ENCODE measurements at places on chromosomes 16 and 17. TPM values are rescaled to one million over a fixed set of nuclear protein-coding genes. Genes with fewer than 3 reads are reported as not detected.

LPO gene
- total RNA-seq, result not detected

TEKT1 gene
- not detected for total RNA-seq

ADGRG1 gene
- total RNA-seq, result 11.9 TPM

APOH gene
- 1.3 TPM for total RNA-seq

DDX19B gene
- total RNA-seq, result 21.8 TPM

GLG1 gene
- 52.4 TPM for total RNA-seq

ABCA9 gene
- not detected for total RNA-seq

ELMO3 gene
- total RNA-seq, result 5.9 TPM

PCYT2 gene
- 25.8 TPM for total RNA-seq

- no peak for DNase-seq
These were observed 879.7 kb upstream of the EEF2KMT start for GRCh38 chr16:5977329-5977728.

DNA sequence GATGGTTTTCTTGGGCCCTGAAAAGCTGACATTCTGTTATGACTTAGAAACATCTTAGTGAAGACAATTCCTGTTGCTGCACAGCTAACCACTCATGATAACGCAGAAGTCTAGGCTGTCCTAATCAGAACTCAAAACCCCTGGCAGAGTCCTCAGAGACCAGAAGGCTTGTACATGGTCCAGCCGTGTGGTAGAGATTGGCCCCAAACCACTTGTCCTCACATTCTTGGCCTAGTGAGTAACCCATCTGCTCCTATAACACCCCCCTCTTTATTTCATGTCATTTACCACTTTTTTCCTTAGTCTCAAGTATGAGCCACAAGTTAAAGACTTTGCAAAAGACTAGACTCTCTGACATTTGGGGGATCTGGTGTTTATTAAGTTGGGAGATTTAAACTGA is 116.5 kb upstream of the ADAMTS18 start:
- no peak for DNase-seq

- no peak for DNase-seq
These were observed 13.2 kb upstream of the PDXDC1 start for GRCh38 chr16:14961405-14962186.

DNA sequence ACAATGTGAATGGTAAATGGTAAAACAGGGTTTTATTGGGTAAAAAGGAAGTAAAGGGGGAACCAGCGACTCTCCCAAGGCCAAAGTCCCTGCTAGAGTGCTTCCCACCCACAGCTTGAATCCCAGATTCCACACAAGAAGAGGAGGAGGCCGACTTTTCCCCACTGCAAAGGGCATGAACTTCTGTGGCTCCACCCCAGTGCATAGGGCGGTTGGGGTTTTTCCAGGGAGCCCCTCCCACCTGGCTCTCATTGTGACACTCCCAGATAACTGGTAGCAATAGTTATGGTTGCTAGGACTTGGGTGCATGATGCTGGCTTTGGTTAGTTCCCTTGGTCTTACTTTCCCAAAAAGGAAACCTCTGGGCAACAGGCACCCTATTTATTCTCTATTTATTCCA is 666.0 kb upstream of the CA10 start:
- no peak for DNase-seq

- no peak for DNase-seq
These were observed 41.7 kb downstream of the SMPD3 start for GRCh38 chr16:68406458-68407152.

DNA sequence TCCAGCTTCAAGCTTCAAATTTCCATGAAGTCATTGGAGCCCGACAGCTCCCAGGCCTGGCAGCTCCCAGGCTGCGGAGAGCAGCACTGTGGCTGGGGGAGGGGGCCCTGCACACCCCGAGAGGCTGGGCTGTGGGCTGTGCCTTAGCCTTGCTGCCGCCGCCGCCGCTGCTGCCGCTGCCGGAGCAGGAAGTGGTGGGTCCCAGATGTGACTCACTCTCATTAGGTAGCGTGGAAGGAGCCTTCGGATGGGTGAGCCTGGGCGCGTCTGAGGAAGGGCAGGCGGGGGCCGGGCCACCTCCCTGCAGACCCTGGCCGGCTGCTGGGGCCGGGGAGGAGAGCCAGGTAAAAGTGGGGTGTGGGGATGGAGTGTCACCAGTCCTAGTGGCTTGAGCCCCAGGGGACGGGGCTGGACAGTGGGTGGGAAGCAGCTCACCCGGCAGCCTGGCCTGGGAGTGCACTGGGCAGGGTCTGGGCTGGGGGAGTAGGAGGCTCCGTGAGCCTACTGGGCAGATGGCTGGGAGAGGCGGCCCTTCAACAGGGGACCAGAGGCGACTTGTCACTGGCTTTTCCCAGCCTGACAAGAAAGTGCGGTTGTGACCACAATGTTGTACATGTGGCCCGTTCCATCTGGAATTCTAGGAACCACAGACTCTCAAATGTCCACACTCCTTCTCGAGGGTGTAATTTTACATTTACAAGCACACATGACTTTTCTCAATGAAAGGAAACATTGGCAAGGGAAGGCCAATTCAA is at the start of gene ADCY7:
Gene ADCY7 (plus strand): TSS at position 215 of the 755 bp plus-strand sequence. CDS start 21,629 bp downstream, outside the sequence.
- DNase-seq, result peak; percentile 82

GRCh38 chr16:89815639-89816348 is 653 bp downstream of the FANCA start:
- DNase-seq, result no peak

DNA sequence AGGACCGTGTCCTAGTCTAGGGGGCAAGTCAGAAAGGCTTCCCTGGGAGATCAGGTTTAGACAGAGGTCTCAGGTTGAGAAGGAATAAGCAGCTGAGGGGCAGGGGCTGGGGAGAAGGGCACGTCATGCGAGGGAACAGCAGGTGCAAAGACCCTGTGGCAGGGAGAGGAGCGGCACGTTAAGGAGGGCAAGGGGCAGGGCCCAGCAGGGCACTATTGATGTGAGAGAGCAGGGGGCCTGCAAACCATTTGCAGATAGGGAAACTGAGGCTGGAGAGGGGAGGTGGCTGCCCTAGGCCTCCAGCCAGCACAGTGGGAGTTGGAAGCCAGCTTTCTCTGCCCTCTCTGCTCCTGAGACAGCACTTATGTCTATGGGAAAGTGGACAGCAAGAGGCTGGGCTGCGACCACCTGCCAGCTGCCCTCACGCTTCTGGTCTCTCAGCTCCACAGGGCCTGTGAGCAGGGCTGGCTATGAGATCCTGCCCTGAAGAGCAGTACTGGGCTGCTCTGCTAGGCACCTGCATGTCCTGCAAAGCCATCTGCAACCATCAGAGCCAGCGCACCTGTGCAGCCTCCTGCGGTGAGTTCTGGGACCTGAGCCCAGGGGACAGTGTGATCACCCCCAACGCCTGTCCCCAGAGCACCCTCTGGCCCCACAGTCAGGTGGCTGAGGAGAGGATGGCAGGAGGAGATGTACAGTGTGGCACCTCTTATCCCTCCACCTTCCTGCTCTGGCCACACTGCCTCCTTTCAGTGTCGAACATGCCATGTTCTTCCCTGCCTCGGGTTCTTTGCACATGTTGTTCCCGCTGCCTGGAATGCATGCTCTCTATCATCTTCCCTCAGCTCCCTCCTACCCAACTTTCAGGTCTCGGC is 61.5 kb downstream of the USP22 start:
- DNase-seq, result no peak

DNA sequence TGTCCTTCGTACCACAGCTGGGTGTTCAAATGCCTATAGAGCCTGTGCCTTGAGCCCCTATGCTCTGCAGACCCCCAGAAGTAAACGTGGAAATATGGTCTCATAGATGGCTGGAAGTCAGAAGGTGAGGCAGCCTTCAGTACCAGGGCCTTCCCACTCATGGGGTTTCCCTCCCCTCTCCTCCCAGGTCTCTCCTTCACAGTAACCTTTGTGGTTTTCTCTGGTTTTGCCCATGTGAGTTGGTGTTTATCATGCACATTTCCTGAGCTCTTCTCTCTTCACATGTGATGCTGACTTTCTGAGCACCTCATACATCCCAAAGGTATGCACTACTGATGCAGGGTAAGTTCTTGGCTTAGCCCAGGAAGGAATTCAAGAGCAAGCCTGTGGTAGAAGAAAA is 35.4 kb downstream of the TMEM114 start:
- no peak for DNase-seq

GRCh38 chr16:81469183-81469677 is 24.6 kb downstream of the CMIP start:
- DNase-seq, result no peak

- DNase-seq, result no peak
These were observed 115.9 kb downstream of the LITAF start for GRCh38 chr16:11470676-11471415.

DNA sequence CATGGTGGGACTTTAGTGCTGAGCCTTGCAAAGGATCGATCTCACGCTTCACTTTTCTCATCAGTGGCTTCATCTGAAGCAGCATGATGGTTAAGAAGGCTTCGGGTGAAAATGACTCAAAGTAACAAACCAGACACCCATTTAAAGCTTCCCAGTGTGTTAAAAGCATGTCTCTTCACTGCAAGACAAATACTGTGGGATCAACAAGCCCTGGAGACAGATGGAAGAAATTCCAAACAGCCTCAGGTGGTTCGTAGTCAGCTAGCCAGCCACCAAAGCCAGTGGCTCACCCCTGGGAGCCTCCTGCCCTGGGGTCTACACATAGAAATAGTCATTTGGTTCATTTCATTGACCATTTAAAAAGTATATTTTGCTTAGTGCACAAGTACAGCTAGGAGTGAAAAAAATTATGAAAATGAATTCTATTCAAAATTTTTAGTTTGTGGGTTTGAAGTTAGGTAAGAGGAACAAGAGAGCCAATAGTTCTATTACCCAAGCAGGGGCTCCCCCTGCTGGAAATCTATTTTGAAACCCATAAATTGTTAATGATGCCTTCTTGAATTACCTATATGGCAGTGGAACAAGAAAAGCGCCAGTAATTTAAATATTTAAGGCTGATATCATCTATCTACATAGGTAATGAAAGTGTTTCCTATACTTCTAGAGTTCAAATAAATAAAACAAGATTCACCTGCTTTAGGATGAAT is 51.6 kb downstream of the PMP22 start:
- no peak for DNase-seq

DNA sequence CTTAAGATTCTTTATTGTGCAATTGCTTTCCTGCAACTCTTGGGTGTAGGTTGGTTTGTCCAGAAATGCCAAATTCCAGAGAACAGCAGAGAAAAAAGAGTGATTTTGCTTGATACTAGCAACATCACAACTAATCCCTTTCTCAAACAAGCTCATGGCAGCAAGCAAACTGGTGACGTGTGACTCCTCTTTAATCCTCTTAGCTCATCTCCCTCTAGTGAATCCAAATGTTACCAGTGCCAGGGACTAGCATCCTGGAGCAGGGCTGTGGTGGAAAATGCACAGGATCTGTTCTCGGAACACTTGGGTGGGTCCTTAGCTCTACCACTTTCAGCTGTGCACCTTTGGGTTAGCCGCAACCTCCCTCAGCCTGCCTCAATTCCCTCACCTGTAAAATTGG is 204.0 kb upstream of the CCL2 start:
- DNase-seq, result no peak

DNA sequence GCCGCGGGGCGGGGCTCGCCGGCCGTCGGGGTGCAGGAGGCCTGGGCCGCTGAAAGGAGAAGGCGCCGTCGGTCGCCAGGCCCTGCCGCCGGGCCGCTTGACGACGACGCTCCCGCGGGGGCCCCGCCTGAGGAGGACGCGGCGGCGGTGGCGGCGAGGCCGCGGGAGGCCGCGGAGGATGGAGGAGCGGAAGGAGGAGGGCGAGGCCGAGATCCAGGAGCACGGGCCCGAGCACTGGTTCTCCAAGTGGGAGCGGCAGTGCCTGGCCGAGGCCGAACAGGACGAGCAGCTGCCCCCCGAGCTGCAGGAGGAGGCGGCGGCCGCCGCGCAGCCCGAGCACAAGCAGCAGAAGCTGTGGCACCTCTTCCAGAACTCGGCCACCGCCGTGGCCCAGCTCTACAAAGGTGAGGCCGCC is 430 bp downstream of the HAPSTR1 start:
- DNase-seq, result peak; percentile 16

- DNase-seq, result no peak
These were observed 207.0 kb upstream of the IRX3 start for GRCh38 chr16:54493594-54493993.

DNA sequence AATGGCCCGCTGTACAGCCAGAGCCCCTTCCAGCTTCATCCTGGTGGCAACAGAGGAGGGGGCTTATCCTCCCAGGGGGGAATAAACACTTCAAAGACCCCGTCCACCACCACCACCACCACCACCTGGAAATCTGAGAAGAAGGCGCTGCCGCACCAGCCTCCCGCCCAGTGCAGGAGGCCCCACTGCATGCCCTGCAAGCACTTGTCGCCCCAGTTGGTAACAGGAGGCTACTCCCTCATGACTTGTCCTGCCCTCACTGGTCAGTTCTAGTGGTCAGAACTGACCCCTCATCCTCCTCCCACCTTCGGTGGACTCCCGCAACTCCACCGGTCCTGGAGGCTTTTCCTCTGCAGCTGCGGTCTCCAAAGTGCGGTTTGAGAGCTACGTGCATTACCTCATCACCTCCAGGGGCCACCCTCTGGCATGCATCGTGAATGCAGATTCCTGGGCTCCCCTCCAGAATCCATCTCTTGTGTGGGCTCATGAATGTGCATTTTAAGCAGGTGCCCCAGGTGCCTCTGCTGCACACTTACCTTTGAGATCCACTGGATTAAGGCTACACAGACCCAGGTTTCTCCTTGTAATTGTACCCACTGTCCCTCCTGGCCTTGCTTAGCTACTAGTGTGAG is 71.8 kb downstream of the SRCIN1 start:
- no peak for DNase-seq

DNA sequence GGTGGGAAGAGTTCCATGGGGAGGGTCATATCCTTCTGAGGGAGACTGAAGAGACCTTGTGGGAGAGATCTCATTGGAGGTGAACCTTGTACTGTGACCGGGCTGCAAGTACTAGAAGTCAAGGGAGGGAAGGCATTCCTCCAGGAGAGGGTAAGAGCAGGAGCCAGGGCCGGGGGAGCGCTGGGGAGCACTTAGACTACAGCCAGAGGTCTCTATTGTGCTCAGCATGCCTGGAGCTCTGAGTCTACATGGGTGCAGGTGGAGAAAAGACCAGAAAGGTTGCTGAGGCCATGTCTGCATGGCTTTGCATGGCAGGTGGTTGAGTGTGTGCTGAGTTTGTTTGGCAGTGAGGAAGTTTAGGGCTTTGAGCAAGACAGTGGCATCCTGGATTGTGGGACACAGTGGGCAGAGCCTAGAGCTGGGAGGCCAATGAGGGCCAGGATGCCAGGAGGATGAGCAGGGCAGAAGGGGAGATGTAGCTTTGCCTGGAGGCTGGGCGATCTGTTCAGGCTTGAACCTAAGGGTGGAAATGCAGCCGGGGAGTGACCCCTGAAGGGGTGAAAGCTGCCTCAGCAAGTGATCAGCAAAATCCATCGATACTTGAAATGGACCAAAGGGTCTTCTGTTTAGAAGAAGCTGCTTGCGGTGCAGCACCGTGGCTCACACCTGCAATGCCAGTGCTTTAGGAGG is 317.4 kb upstream of the TNRC6C start:
- no peak for DNase-seq

GRCh38 chr17:29885031-29885640 is 44.9 kb downstream of the SSH2 start:
- DNase-seq, result no peak

DNA sequence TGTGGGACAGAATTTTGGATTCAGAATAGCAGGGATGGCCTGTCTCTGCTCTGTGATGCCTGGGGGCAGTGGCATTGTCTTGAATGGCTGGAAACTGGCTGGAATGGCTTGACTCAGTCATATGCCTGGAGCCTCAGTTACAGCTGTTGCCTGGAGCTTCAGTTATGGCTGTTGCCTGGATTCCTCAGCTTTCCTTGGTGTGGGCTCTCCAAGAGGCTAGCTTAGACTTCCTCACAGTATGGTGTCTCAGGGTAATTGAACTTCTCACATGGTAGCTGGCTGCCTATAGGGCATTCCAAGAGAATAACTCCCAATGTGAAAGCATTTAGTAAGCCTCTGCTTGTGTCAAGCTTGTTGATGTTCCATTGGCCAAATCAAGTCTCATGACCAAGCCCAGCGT is 21.1 kb downstream of the KRT23 start:
- no peak for DNase-seq

Data from activated T-cell treated with anti-CD3 and anti-CD28 coated beads, Interleukin-2, amount 50 U/mL, for 4 hours (primary cell).